ENCODE measurements at places on chromosomes 5 and 9. TPM values are rescaled to one million over a fixed set of nuclear protein-coding genes. Genes with fewer than 3 reads are reported as not detected.

GRIA1 gene
- total RNA-seq, result not detected

PRUNE2 gene
- 0.12 TPM for total RNA-seq

RANBP3L gene
- not detected for total RNA-seq

CDH9 gene
- not detected for total RNA-seq

PHF24 gene
- not detected for total RNA-seq

PCDHB2 gene
- not detected for total RNA-seq

EHMT1 gene
- 394 TPM for total RNA-seq

CEL gene
- 0.57 TPM for total RNA-seq

HMCN2 gene
- total RNA-seq, result not detected

HAVCR1 gene
- 0.22 TPM for total RNA-seq

HSD17B3 gene
- total RNA-seq, result not detected

PCDH12 gene
- total RNA-seq, result not detected

LCN15 gene
- total RNA-seq, result not detected

Measured in B cell (primary cell).